A549 treated with DMSO at 1 μM for 4 hours (cell line): ENCODE measurements at places on chromosomes 6 and 20. TPM values are rescaled to one million over a fixed set of nuclear protein-coding genes. Genes with fewer than 3 reads are reported as not detected.

Gene TP53TG5
- not detected in 5 replicates for total RNA-seq

Gene MYL9
- 14.6 to 24.4 TPM (median 20.7 TPM) in 5 replicates for total RNA-seq

Gene MCCD1
- not detected in 5 replicates for total RNA-seq

Gene TMEM200A
- 0.07 to 0.08 TPM (median 0.08 TPM) in 5 replicates for total RNA-seq

Gene TFAP2C
- 13.6 to 16.5 TPM (median 15.4 TPM) in 5 replicates for total RNA-seq
